COLO829 (cell line): ENCODE measurements at places on chromosomes 16 and 17.
A peak's percentile ranks its signal among the peaks of the same experiment; 100 is the strongest.

DNA sequence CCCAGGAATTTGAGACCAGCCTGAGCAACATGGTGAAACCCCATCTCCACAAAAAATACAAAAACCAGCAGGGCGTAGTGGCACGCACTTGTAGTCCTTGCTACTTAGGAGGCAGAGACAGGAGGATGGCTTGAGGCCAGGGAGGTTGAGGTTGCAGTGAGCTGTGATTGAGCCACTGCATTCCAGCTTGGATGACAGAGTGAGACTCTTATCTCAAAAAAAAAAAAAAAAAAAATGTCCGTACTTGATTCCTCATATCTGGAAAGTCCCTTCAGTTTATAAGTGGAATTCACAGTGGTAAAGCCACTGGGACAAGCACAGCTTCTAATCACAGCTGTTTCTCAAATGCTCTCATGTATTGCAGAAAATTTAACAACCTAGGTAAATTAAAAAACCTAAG lies 78.6 kb upstream of the CREBBP start:
- DNase-seq, result no peak

DNA sequence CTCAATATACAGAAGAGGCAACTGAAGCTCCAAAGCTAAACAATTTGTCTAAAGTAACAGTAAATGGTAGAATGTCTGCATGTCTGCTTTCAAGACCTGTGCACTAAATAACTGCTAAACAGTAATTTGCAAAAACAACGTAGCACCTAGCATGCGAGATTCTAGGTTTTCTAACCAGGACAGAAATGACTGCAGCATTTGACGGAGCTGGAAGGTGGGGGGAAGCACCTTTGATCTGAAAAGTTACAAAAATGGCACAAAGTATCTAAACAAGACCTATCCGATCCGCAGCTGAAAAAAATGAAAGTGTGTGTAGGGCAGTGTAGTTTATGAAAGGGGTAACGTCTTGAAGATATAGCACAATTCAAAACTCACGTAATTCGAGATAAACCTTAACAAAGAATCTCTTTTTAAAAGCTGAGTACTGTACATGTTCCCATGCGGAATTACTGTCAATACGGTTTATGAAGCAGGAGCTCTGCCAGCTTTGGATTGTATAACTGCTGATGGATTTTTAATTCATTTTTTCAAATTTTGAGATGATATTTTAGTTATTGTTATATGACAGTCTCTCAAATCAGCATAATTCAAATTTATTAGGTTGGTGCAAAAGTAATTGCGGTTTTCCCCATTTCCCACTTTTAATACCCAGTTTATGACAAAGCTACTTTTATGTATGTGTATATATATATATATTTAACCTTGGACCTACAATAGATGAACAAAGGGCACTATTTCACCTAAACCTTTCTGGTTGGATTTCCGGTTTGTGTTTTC lies 1.2 kb upstream of the WIPI1 start:
- no peak for DNase-seq

DNA sequence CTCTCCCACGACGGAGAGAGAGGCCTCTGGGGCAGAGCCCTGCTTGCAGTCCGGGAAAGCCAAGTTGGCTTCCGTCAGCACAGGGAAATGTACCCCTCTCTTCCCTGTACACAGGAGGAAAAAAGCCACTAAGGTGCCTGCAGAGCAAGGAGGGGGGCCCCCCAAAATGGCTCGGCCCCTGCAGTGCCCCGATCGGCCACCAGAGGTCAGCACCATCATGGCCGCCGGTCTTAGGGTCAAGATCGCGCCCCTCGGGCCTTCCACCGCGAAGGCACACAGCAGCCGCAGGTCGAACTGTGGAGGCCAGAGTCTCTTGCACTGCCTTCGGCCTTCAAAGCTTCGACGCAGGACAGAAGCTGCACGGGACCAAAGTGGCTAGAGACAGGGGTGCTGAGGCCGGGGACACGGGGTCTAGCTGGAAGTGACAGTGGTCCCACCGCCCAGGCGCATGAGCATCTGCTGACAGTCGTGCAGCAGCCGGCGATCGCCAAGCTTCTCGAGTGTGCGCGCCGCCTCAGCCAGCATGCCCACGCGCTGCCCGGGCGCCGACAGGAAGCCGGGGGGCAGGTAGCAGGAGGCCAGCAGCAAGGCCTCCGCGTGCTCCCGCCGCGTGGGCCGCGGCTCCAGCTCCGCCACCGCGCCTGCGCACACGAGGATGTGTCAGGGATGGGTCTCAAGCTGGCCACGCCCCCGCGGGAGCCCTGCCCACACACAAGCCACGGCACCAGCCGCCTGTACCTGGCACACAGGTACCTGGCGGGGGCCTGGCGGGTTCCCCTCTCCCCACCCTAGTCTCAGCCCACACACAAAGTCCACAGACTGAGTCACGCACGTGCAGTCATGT lies 24.4 kb downstream of the SREBF1 start:
- DNase-seq, result peak; percentile 72

DNA sequence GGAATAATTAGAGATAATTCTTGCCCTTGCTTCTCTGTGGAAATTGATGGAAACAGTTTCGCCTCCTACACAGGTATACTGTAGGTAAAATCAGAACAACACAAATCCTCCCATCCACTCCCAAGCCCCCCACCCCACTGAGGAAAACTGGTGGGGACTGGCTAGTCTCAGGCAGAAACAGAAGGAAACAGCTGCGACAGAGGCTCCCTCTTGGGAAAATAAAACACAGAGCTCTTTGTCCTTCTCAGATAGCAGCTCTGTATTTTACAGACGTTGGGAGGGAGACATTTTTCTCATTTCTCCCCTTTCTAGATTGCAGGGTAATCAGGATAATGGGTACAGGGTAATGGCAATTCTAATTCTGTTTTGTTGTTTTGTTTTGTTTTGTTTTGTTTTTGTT lies 1.1 kb downstream of the SLFN13 start:
- peak; percentile 57 for DNase-seq

DNA sequence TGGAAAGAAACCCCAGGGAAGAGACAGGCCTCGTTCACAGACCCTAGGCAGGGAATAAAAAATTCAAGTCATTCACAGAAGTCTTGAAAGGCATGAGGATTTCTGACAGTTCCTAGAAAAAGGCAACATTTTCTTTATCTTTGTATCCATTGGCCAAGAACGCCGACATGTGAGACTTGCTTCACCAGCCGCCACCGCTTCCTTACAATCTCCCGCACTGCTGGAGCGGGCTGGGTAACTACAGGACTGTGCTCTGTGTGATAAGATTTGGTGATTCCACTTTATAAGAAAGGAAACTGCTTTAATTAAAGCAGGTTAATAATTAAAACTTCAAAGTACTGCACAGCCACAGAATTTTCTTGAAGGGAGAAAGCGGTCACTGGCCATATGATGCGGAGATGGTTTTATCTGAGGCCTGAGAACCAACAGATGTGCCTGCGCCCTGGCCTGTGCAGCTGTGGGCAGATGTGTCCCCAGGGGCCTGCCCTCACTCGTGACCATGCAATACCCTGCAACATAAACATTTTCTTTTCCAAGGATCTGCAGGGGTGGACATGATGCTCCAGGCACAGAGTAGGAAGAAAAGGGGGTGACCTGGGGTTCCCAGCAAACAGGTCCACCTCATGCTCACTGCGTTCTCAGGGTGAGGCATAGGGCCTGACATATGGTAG lies 13.0 kb upstream of the LGALS3BP start:
- no peak for DNase-seq

GRCh38 chr17:77445760-77446532 lies 305.2 kb downstream of the SEC14L1 start:
- peak; percentile 52 for DNase-seq

DNA sequence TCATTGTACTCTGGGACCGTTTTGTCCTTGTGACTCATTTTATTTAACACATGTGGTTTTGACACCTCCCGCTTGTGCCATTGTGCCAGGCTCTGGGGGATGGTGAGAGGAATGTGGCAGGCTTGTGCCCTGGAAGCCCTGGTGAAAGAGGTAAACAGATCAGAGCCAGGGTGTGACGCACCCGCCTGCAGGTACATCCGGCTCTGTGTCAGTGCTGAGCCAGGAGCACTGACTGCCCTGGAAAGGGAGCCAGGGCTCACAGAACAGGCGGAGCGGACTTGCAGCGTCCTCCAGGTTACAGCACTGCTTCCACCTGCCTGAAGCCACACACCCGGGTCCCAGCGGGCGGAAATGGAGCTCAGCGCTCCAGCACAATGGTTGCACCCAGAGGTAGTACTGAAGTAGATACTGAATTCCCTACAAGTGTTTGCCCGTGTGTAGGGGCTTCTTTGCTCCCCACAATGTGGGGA lies 30.6 kb downstream of the CDRT15 start:
- no peak for DNase-seq

- DNase-seq, result peak; percentile 86
Measured at GRCh38 chr16:81077076-81077940, at the start of gene C16orf46. Gene C16orf46 (minus strand): TSS chr16:81077238. CDS start chr16:81063955, 13,283 bp downstream.

DNA sequence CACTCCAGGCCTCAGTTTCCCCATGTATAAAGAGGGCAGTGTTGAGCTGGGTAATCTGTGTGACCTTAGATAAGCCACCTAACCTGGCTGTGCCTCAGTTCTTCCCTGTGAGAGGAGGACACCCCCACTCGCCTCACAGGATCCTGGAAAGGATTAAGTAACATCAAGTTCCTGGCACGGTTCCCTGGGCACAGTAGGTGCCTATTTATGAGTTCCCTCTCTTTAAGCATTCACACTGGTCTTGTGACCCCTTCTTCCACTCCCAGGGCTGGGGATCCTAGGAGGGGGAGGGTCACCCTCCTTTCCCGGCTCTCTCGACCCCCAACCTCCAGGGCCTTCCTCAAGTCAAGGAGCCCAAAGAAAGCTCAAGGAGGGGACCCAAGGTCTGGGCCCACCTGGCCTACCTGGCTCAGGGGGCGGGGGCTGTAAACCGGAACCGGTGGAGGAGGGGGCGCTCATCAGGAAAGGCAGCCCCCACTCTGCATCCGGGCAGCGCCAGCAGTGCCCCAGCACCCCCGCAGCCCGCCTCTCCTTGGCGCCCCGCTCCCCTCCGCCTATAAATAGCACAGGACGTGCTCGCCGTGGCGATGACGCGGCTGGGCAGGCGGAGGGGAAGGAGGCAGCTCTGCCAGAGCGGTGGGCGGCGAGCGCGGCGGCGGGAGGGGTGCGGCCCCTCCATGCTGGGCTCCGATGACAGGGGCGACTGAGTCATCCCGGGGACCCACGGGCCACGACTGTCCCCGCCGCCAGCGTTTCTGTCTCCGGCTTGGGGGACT lies 9.4 kb downstream of the RPL19 start:
- no peak for DNase-seq

GRCh38 chr16:61564716-61565115 lies 471.5 kb downstream of the CDH8 start:
- no peak for DNase-seq

DNA sequence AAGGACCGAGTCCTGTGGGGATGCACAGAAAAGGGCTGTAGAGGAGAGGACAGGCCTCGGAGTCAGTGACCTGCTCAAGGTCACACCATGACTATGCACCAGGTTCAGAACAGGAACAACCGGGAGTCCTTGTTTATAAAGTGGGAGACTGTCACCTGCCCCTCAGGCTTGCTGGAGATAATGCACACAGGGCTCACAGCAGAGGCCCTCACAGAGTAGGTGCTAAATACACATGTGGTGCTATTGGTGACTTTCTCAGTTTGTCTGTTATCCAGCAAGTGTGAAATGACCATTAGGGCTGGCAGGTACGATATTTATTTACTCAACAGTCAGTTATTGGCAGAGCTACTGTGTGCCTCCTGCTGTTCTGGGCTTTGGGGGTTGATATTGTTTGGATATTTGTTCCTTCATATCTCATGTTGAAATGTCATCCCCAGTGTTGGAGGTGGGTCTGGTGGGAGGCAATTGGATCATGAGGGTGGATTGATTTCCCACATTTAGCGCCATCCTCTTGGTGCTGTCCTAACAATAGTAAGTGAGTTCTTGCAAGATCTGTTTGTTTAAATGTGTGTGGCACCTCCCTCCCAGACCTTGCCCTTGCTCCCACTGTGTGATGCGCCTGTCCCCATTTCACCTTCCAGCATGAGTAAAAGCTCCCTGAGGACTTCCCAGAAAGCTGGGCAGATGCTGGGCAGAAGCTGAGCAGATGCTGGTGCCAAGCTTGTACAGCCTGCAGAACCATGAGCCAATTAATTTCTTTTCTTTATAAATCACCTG lies 162.1 kb upstream of the MPHOSPH6 start:
- no peak for DNase-seq

DNA sequence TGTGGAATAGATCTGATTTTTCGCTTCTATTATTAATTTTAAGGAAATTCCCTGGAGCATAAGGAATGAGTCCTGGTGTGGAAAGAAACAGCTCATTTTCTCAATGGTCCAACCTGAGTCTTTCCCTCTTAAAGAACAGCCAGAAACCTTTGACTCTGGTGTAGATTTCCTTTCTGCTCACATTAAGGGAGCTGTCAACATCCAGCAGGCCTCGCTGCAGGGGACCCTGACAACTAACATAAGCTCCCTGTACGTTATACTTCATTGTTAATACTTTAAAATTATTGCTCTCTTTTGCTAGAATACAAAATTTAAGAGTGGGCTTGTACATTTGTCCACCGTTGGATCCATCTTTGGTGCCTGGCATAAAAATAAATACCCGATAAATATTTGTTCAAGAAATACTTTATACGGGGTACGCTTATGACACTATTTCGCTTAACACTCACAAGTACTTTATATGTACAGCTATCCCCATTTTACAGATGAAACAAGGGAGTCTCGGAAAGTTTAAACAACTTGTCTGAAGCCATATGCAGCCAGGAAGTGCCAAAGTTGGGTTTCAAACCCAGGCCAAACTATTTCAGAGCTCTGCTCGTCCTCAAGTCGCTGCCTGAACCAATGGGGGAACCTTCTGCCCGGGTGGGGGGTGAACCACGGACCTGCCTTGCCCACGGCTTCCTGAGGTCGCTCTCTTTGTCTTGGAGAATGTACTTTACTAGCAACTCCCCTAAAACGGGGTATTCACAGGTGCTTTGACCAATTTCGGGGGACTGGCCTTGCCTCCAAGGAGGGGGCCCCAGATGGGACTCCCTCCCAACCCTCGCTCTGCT lies 611 bp downstream of the SMARCE1 start:
- DNase-seq, result peak; percentile 31

- DNase-seq, result peak; percentile 55
Measured at GRCh38 chr16:56558024-56558747, 6.7 kb upstream of the MT4 start.

GRCh38 chr17:55865072-55865762 lies 114.4 kb downstream of the PCTP start:
- DNase-seq, result no peak
